ENCODE measurements at places on chromosomes 1 and 21. TPM values are rescaled to one million over a fixed set of nuclear protein-coding genes. Genes with fewer than 3 reads are reported as not detected.

The NOTCH2 gene
- polyA plus RNA-seq, result 37.4 TPM

The PKLR gene
- polyA plus RNA-seq, result not detected

The OR10J1 gene
- polyA plus RNA-seq, result not detected

The ETV3L gene
- not detected for polyA plus RNA-seq

The KRTAP19-1 gene
- polyA plus RNA-seq, result not detected

The VTCN1 gene
- not detected for polyA plus RNA-seq

DNA sequence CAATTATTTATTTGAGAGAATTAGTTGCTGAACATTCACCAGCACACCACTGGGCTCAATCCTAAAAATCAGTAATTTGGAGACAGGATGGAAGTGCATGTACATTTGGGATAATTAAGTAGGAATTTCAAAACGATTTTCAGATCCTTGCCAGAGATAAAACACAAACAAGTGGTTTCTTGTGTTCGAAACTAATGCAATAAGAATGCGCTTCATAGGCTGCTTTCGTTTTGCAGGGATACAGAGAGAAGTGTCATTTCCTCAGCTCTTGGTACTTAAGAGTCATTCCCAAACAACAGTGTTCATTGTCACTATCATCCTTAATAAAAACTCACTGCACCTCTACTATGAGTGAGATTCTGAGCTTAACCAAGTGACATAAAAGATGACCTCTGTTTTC is 20.6 kb upstream of the USP24 start:
- DNase-seq, result peak; percentile 85

DNA sequence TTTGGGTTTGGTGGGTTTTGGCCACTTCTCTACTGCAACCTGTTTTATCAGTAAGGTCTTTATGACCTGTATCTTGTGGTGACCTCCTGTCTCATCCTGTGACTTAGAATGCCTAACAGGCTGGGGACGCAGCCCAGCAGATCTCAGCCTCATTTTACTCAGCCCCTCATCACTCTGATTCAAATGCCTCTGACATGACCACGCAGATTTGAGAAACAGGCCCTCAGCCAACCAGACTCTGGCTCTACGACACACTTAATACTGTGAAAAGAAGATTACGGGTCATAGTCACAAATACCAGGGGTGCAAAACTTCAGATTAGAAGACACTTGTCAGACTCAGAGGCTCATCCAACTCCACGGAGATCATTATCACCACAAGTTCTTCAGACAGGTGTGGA is 28.3 kb upstream of the KIF26B start:
- no peak for DNase-seq

- DNase-seq, result no peak
These were observed 26.8 kb downstream of the SESN2 start for GRCh38 chr1:28286111-28286510.

DNA sequence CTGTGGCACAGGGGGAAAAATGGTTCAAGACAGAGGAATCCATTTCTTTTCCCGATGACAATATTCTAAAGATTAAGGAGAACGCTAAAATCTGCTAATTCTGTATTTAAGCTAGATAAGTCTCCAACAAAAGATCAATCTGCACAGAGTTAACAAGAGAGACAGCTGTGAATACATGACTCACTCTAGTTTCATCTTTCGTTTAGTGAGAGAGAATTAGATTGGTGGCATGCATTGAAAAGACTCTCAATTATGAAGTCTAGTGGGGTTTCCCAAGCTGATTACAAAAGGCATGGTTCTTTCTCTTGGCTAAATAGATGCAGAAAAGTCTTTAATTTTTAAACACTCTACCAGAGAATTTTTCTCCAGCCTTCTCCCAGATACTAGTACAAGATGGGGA is 34.4 kb downstream of the CAPN9 start:
- peak; percentile 30 for DNase-seq

DNA sequence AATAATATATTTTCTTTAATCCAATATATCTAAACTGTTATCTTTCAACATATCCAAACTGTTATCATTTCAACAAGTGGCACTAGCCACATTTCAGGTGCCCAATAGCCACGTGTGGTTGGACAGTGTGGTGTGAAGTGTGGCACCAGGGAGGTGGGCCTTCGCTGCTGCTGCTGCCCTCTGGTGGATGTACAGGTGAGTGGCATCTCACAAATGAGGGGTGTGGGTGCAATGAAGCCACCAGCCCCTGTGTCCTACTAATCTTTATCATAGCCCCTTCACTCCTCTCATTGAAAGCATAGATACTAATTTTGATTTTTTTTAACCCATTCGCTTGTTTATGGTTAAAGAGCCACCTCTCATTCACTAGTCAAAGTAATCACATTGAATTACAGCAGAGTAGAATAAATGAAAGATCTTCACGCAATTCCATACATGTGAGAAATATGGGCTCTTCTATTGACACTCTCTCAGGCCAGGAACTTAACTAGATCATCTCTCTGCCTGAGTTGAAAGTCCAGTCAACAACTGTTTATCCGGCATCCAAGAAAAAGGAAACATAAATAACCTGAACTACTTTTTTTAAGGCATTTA is 499.2 kb downstream of the OMA1 start:
- no peak for DNase-seq

DNA sequence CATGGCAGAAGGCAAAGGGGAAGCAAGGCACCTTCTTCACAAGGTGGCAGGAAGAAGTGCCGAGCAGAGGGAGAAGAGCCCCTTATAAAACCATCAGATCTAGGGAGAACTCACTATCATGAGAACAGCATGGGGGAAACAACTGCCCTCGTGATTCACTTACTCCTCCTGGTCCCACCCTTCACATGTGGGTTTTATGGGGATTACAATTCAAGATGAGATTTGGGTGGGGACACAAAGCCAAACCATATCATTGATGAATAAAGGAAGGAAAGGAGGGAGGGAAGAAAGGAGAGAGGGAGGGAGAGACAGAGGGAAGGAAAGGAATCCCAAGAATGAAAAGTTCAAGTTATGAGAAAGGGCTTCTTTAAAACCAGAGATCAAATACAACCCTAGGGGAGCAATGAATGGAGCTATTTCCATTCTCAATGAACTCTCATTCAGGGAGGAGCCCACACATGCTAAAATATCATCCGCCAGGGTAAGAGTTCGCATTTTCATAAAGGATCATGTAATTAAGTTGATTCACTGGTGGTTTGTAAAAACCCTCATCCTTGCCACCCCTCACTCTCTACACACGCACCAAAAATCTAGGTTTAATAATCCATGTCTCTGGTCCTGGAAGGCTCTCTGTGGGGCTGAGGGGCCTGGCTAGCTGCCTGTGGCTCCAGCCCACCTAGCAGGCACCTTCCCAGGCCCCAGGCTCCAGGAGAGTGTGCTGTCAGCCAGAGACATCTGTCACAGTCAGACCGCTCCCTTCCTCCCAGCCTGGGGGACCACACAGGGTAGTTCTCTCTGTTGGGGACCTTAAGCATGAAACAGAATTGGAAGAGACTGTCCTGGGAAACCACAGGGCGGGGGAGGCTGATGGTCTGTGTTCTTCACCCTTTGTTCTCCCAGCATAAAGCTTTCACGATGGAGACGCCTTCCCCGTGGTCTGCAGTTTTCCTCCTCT is 94.0 kb downstream of the CCDC185 start:
- no peak for DNase-seq

- DNase-seq, result peak; percentile 24
These were observed 2.7 kb upstream of the OR10J4 start for GRCh38 chr1:159429074-159429861.

GRCh38 chr1:161962091-161962887 is 61.4 kb downstream of the OLFML2B start:
- DNase-seq, result peak; percentile 87

GRCh38 chr1:34433099-34433498 is 256.4 kb downstream of the C1orf94 start:
- DNase-seq, result no peak

- DNase-seq, result no peak
These were observed 61.0 kb downstream of the MATN1 start for GRCh38 chr1:30662291-30662840.

- DNase-seq, result peak; percentile 93
These were observed at the start of gene CTTNBP2NL for GRCh38 chr1:112395821-112396652. Gene CTTNBP2NL (plus strand): TSS chr1:112396214. CDS start chr1:112416166, 19,952 bp downstream.

DNA sequence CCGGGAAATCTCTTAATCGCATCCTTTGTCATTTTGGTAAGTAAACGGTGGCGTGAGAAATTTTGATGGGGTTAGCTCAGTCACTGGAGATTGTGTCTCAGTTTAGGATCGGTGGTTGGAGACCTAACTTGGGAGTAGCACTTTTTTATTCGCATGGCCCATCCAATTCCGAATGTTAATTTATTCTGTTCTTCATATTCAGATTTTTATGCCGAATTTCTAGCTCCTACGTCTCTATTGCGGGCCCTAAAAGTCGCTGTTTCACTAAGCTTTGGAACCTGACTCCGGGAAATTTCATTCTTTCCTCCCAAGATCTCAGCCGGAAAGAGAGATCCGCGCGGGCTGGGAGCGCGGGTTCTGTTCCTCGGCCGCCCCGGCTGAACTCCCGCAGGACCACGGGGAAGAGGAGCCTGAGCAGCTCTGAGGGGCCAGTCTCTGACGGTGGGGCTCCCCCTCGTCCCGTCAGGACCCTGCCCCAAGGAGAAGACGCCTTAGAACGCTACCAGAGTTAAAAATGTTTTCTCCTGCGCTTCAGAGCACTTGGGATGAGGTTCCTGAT is 279.7 kb downstream of the FAM72C start:
- DNase-seq, result no peak

DNA sequence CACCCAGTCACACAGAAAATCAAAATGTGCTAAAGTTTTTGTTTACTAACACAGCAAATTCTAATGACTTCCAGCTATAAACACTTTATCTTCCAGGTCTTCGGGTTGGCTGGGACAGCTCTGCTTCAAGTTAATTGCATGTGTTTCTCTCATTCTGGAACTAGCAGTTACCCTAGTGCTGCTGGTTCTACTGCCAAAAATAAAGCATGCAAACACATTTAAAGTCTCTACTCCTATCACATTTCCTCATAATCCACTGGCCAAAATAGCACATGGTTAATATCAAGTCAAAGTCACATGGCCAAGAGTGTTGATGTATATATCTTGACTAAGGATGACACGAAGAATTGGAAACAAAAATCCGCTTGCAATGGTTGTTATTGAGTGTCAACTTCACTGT is 973.1 kb upstream of the ADGRL2 start:
- no peak for DNase-seq

- peak; percentile 25 for DNase-seq
These were observed 7.8 kb downstream of the RASAL2 start for GRCh38 chr1:178101654-178102053.

DNA sequence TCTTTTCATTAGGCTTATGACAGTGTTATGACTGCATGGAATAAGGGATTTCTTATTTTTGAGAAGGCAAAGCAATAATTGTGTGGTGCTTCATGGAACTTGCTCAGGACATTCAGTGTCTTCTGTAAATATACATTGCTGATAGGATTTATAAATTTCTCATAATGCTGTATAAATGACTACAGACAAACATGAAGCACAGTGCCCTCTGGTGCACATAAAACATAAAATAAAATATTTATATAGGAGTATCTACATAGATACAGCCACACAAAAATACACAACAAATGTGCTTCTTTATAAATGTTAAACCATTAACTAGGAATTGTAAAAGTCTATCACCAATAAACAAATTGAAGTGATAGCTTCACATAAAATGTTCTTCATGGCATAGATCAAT is 24.1 kb downstream of the BRINP3 start:
- peak; percentile 5 for DNase-seq

- DNase-seq, result no peak
These were observed 83.4 kb downstream of the GREM2 start for GRCh38 chr1:240528591-240528990.

DNA sequence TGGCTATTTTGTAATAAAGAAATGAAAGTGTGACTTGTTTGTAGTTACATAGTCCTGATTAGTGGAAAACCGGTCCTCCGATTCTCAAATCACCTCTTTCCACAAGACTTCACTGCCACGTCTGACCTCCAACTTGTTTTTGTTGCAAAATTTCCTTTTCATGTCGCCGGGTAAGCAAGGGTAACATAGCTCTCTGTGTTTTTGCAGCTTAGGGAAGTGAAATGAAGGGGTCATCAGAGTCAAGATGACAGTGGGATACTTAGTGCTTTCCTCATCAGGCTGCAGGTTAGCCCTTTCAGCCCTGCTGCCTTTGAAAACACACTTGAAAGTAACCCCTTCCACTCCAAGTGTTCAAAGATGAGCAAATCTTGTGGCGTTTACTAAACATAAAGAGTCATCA is 217.9 kb downstream of the USP25 start:
- no peak for DNase-seq

DNA sequence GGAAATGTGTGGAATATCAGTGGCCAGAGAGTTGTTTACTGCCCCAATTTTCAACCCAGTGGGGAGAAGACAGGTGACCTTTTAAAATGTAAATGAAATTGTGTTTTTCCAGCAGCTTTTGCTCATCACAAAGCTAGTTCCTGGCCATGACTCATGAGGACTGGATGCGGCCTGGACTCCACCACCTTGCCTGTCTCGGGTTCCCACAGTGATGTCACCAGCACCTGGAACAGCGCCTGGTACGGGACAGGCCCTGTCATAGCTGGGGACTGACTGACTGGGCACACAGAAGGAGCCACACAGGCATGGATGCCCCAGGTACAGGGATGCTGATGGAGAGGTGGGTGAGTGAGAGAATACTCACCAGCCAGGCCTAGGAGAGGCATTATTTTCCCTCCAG is 277.1 kb downstream of the AJAP1 start:
- no peak for DNase-seq

DNA sequence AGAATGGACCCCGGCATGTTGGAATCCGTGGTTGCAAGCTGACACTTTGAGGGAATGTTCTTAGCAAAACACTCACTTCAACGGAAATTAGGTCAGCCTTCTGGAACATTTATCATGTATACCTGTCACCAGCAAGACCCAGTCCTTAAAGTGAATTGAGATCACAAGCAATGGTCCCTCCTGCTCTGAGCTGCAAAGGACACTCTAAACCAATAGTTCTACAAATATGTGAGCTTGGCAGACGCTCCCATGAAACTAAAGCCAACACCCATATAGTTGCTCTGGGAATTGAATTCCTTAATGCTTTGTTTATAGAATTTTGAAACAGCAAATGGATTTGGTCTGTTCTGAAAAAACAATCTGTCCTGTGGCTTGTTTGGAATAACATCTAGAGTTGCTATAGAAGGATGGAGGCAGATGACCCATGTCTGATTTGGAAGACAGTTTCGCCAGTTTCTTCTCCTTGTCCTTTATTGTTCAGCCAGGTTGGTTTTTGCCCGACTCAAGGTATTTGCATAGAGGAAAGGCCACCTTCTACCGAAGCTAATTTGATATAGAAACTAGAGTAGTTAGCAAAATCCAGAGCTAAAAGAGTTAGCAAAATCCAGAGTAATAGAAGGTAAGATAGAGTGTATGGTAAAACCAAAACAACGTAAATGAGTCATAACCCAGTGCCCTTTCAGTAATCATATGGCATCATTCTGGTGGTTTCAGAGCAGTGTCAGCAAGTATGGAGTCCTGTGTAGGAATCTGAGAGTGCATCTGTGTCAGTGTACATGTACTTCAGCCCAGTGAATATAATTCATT is 236.2 kb downstream of the NFIA start:
- DNase-seq, result peak; percentile 59

GRCh38 chr1:82491301-82492048 is 690.7 kb downstream of the ADGRL2 start:
- no peak for DNase-seq

DNA sequence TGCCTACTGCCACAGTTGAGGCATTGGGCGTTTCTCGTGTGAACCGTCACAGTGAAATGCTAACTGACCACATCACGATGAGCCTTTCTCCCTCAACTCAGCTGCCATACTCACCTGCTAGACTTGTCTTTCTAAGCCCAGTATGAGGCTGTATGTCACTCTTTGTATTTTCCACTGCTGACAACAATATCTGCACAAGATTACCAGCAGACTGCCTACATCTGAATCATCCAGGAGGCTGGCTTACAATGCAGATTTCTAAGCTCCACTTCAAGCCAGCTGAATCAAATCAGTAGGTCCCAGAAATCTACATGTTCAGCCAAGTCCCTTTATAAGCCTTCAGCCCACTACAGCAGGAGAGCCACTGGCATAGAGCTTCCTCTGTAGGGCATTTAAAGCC is 355.0 kb upstream of the DUSP10 start:
- DNase-seq, result peak; percentile 42

All from IMR-90 (cell line).